ENCODE measurements at places on chromosomes 13 and 19. TPM values are rescaled to one million over a fixed set of nuclear protein-coding genes. Genes with fewer than 3 reads are reported as not detected.

Gene SLC10A2
- not detected for polyA plus RNA-seq

DNA sequence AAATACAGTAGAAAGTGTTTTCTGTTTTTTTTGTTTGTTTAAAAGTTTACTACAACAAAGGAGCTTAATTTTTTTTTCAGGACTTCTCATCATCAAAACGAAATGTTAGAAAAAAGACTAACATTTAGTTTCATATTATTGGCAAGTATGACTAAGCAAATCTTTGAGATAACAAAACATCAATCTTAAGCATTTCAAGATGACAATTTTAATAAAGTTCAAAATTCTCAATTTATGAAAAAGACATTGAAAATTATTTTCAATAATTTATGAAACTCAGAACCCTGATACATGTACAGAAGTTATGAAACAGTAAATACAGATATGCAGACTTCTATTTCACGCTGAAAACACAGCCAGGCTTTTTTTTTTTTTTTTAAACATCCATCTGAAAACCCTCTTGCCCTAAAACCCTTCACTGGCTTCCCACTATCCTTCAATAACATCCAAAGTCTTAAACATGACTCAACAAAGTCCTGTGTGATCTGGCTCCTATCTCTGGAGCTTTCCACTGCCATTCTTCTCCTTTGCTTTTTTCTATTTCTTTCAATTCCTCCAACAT is 3.9 kb downstream of the RBM26 start:
- no peak for DNase-seq

Gene PLIN4
- 0.14 TPM for polyA plus RNA-seq

Gene TNNT1
- polyA plus RNA-seq, result not detected

- no peak for DNase-seq
Observed at GRCh38 chr13:88978607-88979006, 1307.4 kb downstream of the SLITRK5 start.

Gene ZNF761
- polyA plus RNA-seq, result 11.2 TPM

- no peak for DNase-seq
Observed at GRCh38 chr19:18653853-18654252, 17.0 kb downstream of the KLHL26 start.

GRCh38 chr19:1020868-1021425 is at the start of gene TMEM259:
Gene TMEM259, minus strand, starts transcription at chr19:1021123. Its CDS starts 127 bp downstream, at chr19:1020996.
- DNase-seq, result peak; percentile 98

GRCh38 chr13:47826471-47826870 is 174.6 kb downstream of the SUCLA2 start:
- no peak for DNase-seq

- DNase-seq, result no peak
Observed at GRCh38 chr13:44140146-44140545, 233.5 kb upstream of the SERP2 start.

Gene CGB8
- polyA plus RNA-seq, result not detected

DNA sequence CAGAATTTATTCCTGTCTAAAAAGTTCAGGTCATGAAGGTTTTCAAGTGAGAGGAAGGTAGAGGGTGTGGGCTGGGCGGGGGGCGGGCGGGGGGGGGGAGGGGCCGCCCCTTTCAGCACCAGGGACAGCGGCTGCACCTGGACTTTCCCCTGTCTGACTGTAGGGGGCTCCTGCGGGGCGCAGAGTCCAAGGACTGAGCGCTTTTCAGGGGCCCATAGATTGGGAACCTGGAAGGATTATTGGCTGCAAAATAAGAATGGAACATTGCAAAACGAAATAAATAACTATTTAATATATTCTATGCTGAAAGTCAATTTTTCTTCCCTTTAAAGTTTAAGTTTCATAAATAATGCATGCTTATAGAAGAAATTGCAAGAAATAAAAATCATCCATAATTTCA is 8.9 kb upstream of the CYP4F3 start:
- no peak for DNase-seq

DNA sequence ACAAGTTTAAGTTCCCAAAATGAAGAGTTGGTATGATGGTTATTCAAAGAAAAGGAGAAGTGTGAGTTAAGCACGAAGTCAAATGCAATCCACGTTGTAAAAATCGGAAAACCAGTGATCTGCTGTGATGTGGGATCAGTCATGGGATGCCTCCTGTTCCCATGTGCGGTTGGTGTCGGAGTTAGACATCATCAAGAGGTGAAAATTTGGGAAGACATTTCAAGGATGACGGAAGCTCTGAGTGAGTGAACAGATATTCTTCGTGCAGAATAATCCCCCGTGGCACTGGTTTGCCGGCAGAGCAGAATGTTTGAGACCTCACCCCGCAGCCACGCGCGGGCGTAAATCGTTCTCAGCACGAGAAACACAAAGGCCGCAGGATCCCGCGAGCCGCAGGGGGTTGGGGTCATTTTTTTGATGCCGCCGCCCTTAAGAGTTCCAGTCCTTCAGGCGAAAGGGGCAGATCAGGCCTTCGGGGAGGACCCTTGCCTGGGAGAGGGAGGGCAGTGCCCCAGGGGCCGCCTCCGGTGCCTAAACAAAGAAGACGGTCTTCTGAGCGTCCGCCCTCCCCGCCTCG is 13.7 kb upstream of the SOX1 start:
- no peak for DNase-seq

DNA sequence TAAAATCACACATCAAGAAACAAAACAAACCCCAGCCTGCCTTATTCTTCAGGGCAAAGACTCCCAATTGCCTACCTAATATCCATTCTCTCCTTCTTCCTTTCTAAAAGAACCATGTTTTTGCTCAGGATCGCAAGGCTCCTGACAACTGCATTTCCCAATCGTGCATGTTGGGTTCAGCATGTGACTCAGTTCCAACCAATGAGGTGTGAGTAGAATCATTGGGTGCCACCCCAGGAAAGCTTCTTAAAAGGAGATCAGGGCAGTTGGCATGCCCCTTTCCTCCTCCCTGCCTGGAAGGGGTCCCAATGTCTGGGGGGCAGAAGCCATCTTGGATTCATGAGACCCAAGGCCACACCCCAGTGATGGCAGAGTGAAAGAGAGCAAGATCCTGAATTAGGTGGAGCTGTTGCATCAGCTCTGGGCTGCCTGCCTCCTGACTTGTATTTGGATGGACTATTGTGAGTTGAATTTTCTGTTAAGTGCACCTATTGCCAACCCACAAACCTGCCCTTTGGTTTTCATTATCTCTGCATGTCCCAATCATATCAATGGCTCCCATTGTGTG is 26.0 kb upstream of the UBAC2 start:
- no peak for DNase-seq

DNA sequence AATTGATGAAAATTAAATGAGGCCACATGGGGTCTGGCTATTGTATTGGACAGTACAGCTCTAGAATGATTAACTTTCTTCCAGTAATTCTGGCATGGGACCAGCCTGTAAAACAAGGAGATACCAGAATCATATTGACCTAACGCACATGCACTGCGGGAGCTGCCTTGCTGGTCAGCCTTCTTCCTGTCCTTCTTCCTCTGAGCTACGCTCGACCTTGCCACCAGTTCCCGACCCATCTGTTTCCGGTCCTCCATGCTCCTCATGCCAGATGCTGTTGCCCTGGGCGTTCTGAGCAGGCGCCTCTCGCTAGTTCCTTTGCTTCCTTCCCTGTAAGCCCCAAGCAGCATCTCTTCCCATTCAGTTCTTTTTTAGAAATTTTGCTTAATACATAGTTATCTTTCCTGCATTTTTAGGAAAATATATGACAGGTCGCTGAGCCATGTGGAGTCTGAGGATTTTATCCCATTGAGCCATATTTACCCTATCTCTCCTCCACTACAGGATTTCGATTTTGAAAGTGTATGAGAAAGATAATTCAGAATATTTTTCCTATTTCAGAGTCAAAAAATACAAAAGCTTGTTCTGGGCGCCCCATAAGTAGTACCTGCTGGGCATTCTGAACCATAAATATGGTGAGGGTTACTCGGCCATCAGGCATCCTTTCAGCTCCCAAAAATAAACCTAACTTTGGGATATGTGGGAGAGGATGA is 38.6 kb downstream of the TNFRSF19 start:
- DNase-seq, result no peak

GRCh38 chr19:41411968-41412265 is 14.3 kb downstream of the BCKDHA start:
- no peak for DNase-seq

- DNase-seq, result no peak
Observed at GRCh38 chr13:23050126-23050525, 130.7 kb upstream of the SGCG start.

DNA sequence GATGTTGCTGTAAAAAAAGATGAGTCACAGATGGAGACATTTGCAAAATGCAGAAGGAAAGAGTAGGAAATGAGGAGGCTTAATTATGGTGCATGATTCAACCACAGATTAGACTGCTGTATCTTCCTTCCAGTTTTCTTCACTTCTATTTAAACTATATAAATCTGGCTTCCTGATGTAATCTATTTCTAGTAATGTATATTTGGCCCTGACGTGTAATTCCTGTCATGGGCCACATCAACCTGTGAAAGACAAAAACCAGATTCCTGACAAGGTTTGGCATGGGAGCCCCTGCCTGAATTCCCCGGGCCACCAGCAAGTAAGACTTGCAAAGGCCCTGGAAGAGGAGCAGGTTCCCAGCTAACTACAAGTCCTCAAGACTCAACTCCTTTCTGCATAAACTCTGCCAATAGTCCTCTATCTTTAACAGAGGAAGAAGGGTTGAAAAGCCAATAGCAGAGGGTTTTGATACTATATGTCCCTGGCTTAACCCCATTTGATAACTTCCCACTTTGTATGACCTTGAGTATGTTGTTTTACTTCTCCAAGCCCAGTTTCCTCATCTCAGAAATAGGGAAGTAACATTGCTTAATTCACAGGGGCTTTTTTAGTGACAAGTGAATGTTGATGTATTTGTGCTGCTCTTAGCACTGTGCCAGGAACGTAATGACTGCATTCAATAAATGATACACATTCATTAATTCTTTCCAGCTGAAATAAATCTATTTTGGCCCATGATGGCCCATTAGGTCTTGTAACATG is 172.7 kb downstream of the SPRY2 start:
- no peak for DNase-seq

Gene CLC
- 0.93 TPM for polyA plus RNA-seq

Gene DMAC2
- 58.2 TPM for polyA plus RNA-seq

Gene FUT3
- not detected for polyA plus RNA-seq

DNA sequence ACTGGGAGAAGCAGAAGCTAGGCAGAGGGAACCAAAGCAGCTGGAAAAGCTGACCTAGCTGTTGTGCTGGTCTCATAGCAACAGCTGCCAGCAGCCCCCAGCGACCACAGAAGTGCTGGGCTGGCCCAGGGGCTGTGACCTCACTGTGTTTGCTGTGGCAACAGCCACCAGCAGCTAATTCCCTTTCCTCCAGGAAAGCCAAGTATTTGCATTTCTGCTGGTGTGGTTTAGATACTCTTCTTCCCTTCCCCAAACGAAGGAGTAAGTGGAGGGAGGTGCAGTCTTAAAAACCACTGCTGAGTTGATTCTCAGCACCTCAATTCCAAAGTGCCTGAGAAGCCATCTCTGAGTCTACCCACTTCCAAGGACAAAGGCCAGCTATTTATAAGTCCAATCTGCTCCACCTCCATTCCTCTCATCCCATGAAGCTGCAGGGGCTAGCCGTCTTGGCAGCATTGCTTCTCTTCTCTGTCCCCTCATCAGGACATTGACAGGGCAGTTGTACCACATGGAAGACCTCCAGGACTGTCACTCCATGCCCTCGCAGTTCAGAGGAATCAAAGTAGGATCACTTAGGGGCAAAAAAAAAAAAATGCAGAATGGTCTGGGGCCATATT is 11.5 kb upstream of the CCDC97 start:
- peak; percentile 55 for DNase-seq

Gene SIGLEC5
- not detected for polyA plus RNA-seq

DNA sequence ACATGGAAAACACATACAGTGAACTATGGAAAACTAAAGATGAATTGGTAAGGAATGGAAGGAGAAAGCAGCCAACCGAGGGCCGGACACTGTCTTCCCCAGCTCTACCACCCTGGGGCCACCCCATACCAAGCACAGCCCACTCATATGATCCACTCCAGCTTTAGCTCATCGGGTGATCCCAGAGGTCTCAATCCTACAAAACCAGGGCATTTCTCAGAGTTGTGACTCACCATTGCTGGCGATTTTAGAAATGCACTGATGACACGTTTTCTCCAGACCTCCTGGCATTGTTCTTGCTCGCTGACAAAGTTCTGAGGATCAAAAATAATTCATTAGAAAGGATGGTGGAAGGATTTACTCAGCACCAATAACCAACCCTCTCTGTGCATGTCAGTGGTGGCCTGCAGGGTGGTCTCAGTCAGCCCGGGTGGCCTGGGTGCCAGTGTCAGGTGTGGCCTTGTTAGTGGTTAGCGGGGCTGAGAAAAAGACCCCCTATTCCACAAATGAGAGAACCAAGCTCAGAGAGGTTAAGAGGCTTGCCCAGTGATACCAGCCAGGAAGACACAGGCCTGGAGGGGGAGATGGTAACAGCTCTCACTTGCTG is 6.6 kb downstream of the TMEM272 start:
- DNase-seq, result no peak

Gene ZNF576
- 8.4 TPM for polyA plus RNA-seq

- no peak for DNase-seq
Observed at GRCh38 chr13:59274958-59275727, 888.6 kb downstream of the DIAPH3 start.

Gene S1PR4
- polyA plus RNA-seq, result 503 TPM

Gene RYR1
- 0.50 TPM for polyA plus RNA-seq

DNA sequence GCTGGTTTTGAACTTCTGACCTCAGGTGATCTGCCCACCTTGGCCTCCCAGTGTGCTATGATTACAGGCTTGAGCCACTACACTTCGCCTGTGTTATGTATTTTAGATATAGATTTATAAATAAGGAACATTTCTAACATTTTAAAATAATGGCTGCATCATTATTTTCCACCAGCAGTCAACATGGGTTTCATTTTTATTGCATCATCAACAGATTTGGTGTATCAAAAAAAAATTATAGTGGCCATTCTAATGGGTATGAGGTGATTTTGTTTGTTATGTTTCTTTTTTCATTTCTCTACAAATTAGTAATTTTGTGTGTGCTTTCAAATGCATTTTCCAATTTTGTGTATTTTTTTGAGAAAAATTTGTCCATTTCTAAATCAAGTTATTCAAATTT is 16.2 kb upstream of the ZNF93 start:
- DNase-seq, result no peak

DNA sequence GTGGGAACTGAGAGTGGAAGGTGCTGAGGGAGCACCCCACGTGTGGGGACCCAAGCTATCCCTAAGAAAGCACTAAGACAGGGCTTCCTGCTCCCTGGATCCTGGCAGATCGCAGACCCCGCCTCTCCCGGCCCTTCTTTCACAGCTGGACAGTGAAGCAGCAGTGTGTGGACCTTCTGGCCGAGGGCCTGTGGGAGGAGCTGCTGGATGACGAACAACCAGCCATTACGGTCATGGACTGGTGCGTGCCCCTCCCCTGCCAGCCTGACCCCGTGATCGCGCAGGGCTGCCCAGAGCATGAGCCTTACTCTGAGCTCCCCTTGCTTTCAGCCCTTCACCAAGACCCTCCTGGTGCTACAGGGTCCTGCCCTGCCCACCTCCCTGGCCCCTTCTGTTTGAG is 2.3 kb downstream of the NCCRP1 start:
- no peak for DNase-seq

Gene PHLDB3
- 5.5 TPM for polyA plus RNA-seq

Gene LPAR2
- 27.2 TPM for polyA plus RNA-seq

DNA sequence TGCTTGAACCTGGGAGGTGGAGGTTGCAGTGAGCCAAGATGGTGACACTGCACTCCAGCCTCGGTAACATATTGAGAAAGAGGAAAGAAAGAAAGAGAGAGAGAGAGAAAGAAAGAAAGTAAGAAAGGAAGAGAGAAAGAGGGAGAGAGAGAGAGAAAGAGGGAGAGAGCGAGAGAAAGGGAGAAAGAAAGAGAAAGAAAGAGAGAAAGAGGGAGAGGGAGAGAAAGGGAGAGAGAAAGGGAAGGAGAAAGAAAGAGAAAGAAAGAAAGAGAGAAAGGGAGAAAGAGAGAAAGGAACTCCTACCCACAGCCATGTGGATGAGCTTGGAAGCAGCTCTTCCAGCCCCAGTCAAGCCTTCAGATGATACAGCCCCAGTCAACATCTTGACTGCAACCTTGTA is 46.7 kb downstream of the ZNRF4 start:
- DNase-seq, result no peak

Measured in CD4-positive, alpha-beta memory T cell (primary cell).